ENCODE measurements at places on chromosomes 11 and 22.

GRCh38 chr11:59423835-59424234, 2.4 kb downstream of the OR5A2 start:
- DNase-seq: no peak

DNA sequence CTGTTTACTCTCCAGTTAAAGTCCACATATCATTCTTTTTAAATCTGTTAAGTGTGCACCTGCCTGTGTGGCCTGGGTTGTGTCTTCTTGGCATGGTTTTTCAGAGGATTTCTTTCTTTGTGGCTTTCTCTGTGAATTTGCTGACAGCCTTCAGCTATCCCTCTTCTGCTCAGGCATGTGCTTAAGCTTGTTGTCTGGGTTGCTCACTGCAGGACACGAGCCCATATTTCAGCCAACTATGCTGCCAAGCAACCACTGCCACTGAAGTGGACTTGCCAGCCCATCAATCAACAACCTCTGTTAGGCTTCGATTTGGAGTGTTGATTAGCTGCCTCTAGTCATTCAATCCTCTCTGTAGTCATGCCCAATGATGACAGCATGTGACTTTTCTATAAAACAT, 18.4 kb downstream of the OR51I2 start:
- no peak for DNase-seq

GRCh38 chr11:131683666-131684065, 313.3 kb downstream of the NTM start:
- no peak for DNase-seq

DNA sequence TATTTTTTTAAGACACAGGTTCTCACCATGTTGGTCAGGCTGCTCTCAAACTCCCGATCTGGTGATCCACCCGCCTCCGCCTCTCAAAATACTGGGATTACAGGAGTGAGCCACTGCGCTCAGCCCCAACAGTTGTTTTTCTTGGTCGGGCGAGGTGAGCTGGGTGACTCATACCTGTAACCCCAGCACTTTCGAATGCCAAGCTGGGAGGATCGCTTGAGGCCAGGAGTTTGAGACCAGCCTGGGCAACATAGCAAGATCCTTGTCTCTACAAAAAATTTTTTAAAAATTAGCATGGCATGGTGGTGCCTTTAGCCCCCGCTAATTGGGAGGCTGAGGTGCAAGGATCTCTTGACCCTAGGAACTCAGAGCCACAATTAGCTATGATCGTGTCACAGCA, 7.0 kb upstream of the NF2 start:
- DNase-seq: no peak

DNA sequence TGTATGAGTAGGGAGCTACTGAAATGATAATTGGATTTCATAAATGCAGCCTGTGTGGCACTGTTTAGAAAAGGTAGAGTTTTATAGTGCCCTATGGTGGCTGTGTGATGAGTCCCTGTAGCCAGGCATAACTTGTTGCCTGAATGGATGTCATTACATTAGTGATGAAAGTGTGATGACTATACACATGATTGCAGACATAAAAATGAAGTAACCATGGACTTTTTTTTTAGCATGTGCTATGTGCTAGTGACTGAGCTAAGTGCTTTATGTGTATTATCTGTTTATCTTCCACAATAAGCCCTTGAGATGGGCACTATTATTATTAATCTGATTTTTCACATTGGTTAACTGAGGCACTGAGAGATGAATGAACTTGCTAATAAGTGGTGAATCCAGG, 13.5 kb upstream of the GRAMD1B start:
- no peak for DNase-seq

DNA sequence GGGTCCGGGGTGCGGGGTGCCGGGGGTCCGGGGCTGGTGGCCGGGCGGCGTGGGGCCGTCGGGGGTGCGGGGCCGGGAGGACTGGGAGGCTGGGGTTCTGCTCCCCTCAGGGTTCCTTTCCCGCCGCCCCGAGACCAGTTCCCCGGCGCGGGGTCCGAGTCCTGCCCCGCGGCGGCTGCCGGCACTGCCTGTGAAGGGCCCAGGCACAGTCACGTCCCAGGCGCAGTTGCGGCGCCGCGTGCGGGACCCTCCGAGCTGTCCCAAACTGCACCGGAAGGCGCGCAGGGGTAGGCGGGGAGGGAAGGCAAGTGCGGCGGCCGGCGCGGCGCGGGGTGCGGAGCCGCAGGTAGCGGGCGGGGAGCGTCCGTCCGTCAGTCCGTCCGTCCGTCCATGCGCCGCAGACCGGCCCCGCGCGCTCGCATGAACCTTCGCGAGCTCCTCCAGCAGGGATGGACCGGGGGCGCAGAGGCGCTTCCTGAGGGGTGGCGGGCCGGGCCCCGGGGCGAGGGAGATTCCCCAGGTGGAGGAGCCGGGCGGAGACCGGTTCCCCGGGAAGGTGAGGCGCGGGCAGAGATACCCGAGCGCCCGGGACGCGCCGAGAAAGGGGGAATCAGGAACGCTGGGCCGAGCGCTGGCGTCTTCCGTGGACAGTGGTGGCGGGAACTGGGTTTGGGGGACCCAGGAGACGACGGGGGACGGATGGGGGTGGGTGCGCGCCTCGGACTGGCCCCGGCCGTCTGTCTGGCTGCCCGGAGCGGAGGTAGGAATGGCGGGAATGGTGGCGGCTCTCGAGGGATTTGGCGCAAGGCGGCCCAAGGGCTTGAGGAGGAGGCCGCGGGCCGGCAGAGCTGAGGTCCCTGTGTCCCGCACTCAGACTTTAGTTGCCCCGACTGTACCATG, 3.1 kb upstream of the ADORA2A start:
- no peak for DNase-seq

- DNase-seq: no peak
Measured at GRCh38 chr11:118606157-118606843, 1.1 kb upstream of the PHLDB1 start.

DNA sequence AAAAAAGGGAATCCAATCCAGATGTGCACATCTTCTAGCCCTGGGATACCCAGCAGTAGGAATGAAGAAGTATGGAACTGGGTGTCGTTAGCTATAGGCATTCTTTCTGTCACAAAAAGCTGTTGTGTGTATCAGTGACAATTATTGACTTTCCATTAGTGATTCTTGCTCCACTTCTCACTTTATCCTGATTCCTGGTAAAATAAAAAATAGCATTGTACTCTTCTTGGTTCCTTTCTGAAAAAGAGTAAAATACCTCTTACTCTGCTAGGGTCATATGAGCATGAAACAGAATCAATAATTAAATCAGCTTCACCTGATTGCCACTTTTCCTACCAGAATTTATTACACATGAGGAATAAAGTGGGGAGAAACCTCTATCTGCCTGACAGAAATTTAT, at the start of gene OR52E6:
TSS of gene OR52E6 (minus strand) at position 101 of the 400 bp plus-strand sequence. CDS start at position 101, 0 bp downstream.
- no peak for DNase-seq

GRCh38 chr22:25490896-25491295, 73.6 kb upstream of the GRK3 start:
- DNase-seq: no peak

DNA sequence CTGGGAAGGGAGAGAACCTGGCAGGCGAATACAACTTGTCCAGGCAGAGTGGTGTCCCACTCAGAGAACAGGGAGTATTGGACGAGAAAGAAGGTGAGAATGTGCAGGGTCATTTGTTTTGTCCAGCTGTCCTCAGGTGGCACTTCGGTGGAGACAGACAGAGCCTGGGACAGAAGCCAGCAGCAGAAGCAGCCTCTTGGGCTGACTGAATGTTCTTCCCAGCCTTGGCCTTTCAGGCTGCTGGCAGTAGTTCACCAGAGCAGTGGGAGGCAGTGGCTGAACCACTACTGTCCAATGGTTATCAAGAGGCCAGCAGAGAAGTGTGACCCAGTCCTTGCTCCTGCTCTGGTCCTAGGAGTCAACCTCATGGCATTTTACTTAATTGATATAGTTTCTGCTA, 331.1 kb upstream of the NARS2 start:
- no peak for DNase-seq

DNA sequence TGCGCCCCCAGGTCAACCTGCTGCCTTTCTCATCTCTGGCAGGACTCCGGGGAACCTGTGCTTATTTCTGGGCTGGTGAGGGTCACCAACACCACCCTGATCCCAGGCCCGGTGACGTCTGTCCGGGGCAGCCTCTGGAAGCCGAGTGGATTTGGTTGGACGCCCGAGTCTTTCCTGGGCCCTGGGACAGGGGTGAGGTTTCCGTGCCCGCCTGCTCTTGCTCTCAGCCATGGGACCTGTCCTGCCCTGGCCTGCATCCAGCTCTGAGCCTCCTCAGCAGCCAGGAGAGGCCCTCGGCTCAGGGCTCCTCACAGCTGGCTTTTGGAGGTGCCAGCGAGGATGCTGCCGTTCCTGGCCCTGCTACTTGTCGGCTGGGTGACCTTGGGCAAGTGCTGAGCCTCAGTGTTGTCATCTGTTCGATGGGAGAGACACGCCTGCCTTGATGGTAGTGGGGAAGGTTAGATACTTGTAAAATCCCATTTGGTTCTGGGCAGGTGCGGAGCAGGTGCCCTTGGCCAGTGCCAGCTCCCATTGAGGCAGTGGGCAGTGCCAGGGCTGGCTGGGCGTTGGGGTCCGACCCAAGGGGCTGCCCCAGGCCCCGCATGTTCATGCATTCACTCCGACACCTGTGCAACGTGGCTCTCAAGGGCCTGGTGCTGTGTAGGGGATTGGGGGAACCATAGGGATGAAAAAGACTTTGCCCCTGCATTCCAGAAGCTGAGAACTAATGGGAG, 58.9 kb upstream of the THY1 start:
- no peak for DNase-seq

DNA sequence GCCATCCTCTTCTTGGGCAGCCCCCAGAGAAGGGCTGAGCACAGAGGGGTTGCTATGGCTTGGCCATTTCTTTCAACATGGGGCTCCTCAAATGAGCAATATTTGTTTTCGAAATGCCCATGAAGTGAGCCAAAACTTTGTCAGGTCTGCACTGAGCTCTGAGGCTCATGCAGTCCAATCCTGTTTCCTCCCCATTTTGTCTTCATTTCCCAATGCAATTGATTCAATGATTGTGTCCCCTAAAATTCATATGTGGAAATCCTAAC, 60.6 kb upstream of the CD44 start:
- DNase-seq: no peak

- no peak for DNase-seq
Measured at GRCh38 chr11:64409707-64410403, 50.9 kb downstream of the RPS6KA4 start.

GRCh38 chr11:129720994-129721393, 94.7 kb upstream of the TMEM45B start:
- DNase-seq: no peak

DNA sequence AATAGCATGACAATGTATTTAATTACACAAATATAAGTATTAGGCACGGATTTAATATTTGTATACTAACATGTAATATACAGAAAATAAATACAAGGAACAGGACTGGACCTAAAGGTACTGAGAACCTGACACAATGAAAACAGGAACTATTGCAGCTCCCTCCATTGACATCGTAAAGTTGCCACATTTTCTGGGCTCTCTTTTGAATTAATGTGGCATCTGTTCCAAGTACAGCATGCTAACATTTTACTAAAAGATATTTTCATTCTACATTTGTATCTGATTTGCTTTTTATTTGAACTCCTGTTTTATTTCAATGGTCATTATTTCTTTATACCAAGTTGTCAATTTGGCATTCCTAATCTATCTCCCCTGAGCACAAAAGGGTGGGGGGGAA, 15.3 kb downstream of the PHF21A start:
- no peak for DNase-seq

DNA sequence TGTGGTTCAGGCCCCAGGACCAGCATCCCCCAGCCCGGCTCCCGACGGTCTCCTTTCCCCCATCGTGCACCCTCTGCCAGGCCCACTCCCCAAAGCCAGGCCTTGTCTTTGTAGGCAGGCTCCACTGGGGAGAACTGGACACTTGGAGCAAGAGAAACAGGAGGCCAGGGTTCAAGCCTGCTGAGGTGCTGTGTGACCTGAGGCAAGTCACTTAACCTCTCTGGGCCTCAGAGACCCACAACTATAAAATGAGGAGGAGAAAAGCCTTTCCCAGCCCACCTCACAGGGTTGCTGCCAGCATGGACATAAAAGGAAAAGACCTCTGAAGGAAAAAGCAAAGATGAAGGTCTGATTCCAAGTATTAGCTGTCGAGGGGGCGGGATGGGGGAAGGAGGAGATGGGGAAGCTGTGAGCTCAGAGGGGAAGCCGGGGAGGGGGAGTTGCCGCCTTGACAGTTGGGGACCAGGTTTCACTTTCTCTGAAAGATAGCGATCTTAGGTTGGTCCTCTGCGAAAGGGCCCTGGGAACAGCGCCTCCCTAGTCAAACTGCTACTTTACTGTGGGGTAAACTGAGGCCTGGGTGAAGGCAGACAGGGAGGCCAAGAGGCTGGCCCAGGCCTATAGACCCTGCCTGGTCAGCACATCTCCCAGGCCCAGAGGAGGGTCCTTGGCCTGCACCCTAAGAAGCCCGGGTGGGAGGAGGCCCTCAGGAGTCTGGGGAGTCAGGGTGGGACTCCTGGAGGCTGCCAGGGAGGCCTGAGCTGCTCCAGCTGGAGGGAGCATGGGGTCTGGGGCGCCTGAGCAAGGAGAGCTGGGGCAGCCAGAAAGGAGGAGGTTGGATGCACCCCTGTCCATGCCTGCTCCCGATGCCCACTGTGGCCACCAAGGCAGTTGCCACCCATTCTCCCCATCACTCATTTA, 991 bp upstream of the OSM start:
- peak; percentile 76 for DNase-seq

GRCh38 chr11:581752-582151, 5.5 kb downstream of the PHRF1 start:
- DNase-seq: no peak

DNA sequence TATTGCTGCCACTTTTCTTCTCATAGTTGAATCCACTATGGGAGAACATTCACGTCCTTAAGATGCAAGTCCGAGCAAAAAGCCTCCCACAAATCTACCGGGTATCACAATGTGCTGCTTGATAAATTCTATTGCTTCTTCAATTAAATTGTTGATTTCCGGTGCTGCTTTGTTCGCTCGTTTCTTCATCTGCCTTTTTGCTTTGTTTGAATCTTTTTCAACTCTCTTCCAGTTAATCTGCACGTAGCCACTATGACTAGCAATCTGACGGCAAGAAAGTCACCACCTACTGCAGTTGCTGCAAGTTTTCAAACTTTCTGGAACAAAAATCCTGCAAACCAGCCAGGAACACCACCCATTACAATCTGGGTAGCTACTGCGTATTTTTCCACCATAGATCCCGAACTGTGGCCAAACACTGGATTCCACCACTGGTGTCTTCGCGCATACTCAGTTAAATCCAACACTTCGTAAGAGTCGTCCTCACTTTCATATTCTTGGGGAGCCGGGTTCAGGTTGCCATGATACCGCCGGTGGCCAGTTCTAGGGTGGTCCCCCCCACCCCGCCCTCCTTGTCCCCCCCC, 59.1 kb downstream of the CLMP start:
- no peak for DNase-seq

GRCh38 chr22:17866621-17867020, 92.4 kb upstream of the BID start:
- no peak for DNase-seq

Measured in KBM-7 (cell line).